Glutamatergic neuron (in vitro differentiated cells): ENCODE measurements at places on chromosomes 2 and 18. TPM values are rescaled to one million over a fixed set of nuclear protein-coding genes. Genes with fewer than 3 reads are reported as not detected.

DNA sequence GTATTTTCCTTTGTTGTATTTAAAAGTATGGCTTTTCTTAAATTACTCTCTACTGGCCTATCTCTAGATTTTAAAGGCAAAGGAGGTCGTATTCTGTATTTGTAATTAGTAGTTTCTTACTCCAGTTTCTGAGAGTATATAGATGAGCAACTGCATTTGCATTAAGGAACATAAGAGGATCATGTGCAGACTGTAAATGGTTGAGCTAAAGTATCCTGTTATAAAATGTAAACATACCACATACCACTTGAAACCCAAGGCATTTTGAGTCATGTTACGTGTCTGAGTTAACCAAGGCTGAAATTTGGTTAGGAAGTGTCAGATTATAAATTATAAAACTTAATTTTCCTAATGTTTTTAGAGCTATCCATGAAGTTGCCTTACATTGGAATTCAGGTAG, 76.3 kb downstream of the GPD2 start:
- no peak for DNase-seq

DNA sequence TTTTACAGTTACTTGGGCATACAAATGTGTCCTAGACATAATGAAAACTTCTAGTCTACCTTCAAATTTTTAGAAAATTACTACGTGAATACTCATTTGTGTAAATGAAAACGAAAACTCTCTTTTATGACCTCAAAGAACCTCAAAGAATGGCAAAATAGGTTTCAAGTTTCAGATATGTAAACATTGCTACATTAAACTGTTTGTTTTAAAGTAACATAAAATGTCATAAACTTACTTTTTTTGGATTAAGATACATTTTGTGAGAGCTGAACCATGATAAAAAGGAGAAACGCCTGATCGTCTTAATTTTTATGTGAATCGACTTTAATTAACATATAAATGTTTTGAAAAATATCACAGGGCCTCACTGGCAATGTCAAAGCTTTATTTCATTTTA, 91.4 kb downstream of the PPP1R1C start:
- DNase-seq, result no peak

Gene GALR1
- 0.49 TPM for total RNA-seq

Gene WDSUB1
- 3.7 TPM for total RNA-seq
